Esophagus squamous epithelium (tissue), 5 donors: ENCODE measurements at places on chromosomes 1 and 21. TPM values are rescaled to one million over a fixed set of nuclear protein-coding genes. Genes with fewer than 3 reads are reported as not detected.

- no peaks in the 10 kb centered on the region for H3K36me3 ChIP-seq
- no peaks in the 10 kb centered on the region for H3K4me1 ChIP-seq
- H3K27me3 ChIP-seq: no peaks in the 10 kb centered on the region
- DNase-seq: no peak
- H3K4me3 ChIP-seq: no peak overlapping the region
- H3K27ac ChIP-seq: no peak overlapping the region
Observed at GRCh38 chr1:160877221-160877620, 7.8 kb downstream of the ITLN1 start.

GRCh38 chr1:182330303-182330702 is 61.3 kb downstream of the GLUL start:
- no peaks in the 10 kb centered on the region for H3K27me3 ChIP-seq
- no peaks in the 10 kb centered on the region for H3K36me3 ChIP-seq
- no peak overlapping the region for H3K27ac ChIP-seq
- no peak overlapping the region for H3K4me3 ChIP-seq
- no peak for DNase-seq
- no peaks in the 10 kb centered on the region for H3K4me1 ChIP-seq

DNA sequence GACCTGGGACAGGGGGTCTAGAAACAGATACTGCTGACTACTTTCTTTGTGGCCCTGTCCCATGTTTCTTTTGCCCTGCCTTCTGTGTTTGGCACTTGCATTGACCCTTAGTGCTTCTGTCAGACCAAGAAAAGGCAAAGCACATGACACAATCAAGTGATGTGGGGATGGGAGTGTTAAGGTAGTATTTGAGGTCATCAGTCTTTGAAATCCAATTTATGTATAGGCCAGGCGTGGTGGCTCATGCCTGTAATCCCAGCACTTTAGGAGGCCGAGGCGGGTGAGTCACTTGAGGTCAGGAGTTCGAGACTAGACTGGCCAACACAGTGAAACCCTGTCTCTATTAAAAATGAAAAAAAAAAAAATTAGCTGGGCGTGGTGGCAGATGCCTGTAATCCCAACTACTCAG is 26.0 kb downstream of the SERBP1 start:
- H3K4me3 ChIP-seq: no peak overlapping the region
- H3K4me1 ChIP-seq: peaks cover 6% of the 10 kb centered on the region
- no peak overlapping the region for H3K27ac ChIP-seq
- no peaks in the 10 kb centered on the region for H3K27me3 ChIP-seq
- no peaks in the 10 kb centered on the region for H3K36me3 ChIP-seq

The CENPL gene
- 18.2 TPM for total RNA-seq

The GUK1 gene
- total RNA-seq: 320 TPM

GRCh38 chr1:99818063-99818699 is 32.0 kb upstream of the AGL start:
- no peak for DNase-seq
- H3K4me1 ChIP-seq: no peaks in the 10 kb centered on the region
- H3K27ac ChIP-seq: no peak overlapping the region
- no peak overlapping the region for H3K4me3 ChIP-seq
- H3K36me3 ChIP-seq: no peaks in the 10 kb centered on the region

DNA sequence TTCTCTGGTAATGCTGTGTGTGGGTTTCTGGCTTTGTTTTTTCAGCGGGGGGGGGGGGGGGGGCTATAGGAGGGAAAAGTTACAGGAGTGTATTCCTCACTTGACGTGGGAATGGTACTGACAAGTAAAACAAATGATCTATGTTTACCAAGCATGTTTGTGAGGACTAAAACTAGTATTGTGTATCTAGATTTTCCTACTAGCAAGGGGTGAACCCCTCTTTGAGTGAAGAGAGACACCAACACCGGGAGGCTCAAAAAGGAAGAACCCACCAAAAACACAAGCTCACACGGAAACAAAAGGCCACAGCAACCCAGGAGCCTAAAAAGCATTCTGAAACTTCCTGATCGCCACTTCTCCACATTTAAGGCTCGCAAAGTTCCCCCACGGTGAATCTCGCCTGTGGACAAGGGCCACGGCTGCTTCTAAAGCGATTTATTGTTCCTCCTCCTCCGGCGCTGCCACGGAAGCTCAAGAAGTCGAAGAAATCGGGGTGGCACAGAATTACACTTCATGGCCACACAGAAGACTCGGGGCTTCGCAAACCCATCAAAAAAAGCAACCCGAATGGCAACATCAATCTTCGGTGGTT is 703 bp downstream of the PUM1 start:
- peak overlapping the region; percentile 79 for H3K4me3 ChIP-seq
- no peak for DNase-seq
- H3K27me3 ChIP-seq: no peaks in the 10 kb centered on the region
- H3K36me3 ChIP-seq: no peaks in the 10 kb centered on the region
- H3K27ac ChIP-seq: peak overlapping the region; percentile 88
- peaks cover 47% of the 10 kb centered on the region for H3K4me1 ChIP-seq

GRCh38 chr1:228085287-228085951 is 2.9 kb downstream of the ARF1 start:
- H3K36me3 ChIP-seq: peaks cover 7% of the 10 kb centered on the region
- H3K27me3 ChIP-seq: no peaks in the 10 kb centered on the region
- DNase-seq: no peak
- H3K4me3 ChIP-seq: peak overlapping the region; percentile 100
- peaks cover 86% of the 10 kb centered on the region for H3K4me1 ChIP-seq
- H3K27ac ChIP-seq: peak overlapping the region; percentile 100
